ENCODE measurements at places on chromosomes 11 and 22. TPM values are rescaled to one million over a fixed set of nuclear protein-coding genes. Genes with fewer than 3 reads are reported as not detected.

NXF1 gene
- total RNA-seq: 46.7 TPM

PRODH gene
- total RNA-seq: 7.5 TPM

RIMBP3C gene
- 0.22 TPM for total RNA-seq

GRIK4 gene
- total RNA-seq: not detected

CFAP68 gene
- total RNA-seq: 12.2 TPM

NAALAD2 gene
- total RNA-seq: 0.73 TPM

CDKN1C gene
- total RNA-seq: 3.0 TPM

RAG2 gene
- total RNA-seq: not detected

HEPHL1 gene
- total RNA-seq: not detected

KCNJ11 gene
- 1.6 TPM for total RNA-seq

CNGA4 gene
- not detected for total RNA-seq

KCNJ5 gene
- total RNA-seq: 3.9 TPM

GRCh38 chr11:43278193-43278956 lies 33.4 kb upstream of the API5 start:
- no peak for DNase-seq

DNA sequence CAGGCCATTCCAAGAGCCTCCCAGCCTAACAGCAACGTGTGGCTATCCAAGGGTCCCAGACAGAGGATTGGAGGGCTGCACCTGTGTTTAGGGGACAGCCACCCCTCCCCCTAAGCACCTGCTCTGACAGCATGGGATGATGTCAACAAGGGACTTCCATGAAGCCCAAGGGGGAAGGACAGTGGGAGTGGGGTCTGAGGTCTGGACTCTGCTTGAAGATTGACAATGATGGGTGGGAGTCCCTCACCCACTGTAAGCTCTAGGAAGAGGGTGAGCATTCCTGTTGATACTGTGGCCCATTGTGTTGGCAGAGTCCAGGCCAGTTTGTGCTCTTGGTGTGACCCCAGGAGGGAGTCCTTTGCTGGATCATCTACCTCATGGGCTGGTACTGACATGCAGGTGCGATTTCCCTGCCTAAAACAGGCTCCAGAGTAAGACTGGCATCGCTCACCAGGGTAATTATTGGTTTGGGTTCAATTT lies 46.9 kb upstream of the TUB start:
- DNase-seq: no peak

DNA sequence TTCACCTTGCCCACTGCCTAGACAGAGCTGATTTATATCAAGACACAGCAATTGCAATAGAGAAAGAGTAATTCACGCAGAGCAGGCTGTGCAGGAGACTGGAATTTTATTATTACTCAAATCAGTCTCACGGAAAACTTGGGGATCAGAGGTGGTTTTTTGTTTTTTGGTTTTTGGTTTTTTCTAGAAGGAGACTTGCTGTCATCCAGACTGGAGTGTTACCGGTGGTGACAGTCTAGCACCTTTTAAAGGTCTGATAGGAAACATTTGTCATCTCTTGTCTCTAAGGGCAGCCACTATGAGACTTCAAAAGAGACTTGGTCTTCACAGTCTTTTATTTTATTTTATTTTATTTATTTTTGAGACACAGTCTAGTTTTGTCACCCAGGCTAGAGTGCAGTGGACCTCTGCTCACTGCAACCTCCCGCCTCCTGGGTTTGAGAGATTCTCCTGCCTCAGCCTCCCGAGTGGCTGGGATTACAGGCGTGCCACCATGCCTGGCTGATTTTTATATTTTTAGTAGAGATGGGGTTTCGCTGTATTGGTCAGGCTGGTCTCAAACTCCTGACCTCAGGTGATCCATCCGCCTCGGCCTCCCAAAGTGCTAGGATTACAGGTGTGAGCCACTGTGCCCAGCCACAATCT lies 19.1 kb downstream of the APOBEC3H start:
- no peak for DNase-seq

- no peak for DNase-seq
These were observed 40.9 kb upstream of the ETS1 start for GRCh38 chr11:128628325-128628673.

DNA sequence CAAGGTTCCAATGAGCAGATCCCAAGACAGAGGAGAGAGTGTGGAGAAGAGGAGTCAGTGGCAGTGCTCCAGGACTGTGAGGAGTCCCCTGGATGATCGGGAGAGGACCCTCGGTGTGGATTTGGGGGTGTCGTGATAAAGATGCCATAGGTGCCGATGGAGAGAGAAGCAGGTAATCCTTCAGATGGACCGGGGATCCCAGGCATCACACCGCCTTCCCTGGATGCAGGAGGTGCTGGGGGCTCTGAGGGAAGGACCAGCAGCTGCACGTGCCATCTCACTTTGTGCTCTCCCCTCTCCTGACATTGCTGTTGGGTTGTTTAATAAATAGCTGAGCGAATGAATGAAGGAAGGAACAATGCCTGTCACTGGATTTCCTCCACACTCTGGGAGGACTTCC lies 744.1 kb downstream of the BRD1 start:
- no peak for DNase-seq

DNA sequence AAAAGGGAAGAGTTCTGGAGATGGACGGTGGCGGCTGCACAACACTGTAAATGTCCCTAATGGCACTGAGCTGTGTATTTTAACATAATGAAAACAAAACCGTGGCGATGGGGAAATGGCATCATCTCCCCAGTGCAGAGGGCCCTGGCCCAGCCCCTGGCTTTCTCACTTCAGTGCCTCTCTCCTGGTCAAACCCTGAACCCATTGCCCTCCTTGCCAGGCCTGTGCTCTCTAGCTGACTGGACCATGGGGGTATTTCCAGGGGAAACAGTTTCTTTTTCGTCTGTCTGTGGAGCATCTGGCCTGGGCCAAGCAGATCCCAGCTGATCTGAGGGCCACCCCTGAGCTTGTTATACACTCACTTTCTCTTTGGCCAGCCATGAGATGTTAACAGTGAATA lies 17.4 kb upstream of the NAP1L4 start:
- DNase-seq: peak; percentile 4

GRCh38 chr11:93744669-93745004 lies 3.2 kb downstream of the C11orf54 start:
- no peak for DNase-seq

DNA sequence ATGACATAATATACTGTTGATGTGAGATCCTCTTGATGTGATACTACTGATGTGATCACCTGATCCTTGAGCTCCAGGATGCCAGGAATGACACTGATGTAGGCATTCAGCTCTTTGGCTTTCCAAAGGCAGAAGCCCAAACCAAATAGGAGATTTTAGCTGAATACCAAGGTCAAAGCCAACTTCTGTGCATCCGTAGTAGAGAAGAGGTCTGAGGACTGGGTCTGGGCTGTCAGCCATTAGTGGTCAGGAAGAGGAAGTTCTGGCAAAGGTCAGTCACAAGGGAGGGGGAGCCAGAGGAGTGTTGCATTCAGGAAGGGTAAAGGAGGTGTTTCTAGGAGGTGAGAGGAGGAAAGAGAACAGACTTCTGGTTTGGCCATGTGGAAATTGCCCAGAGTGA lies 53.4 kb upstream of the PARVG start:
- DNase-seq: no peak

DNA sequence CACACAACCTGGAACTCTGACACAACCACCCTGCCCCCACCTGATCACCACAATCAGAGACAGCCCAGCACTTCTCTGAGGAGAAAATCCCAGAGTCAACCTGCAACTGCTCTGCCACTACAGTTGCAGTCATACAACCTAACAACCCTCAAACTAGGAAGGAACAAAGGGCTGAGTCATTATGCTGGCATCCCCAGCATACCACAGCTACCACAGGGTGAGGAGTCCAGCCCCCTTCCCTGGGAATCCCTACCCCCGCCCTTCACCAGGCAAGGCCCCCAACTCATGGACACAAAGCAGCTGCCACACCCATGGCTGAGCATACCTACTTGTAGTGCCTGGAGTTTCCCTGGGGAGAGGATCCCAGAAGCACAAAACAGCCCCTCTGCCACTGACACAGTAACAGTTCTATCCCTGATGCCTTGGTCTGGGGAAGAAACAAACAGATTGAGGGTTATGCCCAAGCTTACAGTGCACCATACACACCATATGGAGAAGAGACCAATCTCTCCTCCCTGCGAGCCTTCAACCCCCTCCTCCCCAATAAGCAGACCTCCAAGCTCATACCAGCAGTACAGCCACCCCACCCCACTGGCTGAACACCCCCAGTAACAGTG lies 68.5 kb upstream of the C11orf58 start:
- DNase-seq: no peak

- DNase-seq: no peak
These were observed 11.1 kb upstream of the MS4A2 start for GRCh38 chr11:60077216-60077817.

GRCh38 chr11:10303558-10304363 lies 1.1 kb upstream of the ADM start:
- DNase-seq: peak; percentile 69

DNA sequence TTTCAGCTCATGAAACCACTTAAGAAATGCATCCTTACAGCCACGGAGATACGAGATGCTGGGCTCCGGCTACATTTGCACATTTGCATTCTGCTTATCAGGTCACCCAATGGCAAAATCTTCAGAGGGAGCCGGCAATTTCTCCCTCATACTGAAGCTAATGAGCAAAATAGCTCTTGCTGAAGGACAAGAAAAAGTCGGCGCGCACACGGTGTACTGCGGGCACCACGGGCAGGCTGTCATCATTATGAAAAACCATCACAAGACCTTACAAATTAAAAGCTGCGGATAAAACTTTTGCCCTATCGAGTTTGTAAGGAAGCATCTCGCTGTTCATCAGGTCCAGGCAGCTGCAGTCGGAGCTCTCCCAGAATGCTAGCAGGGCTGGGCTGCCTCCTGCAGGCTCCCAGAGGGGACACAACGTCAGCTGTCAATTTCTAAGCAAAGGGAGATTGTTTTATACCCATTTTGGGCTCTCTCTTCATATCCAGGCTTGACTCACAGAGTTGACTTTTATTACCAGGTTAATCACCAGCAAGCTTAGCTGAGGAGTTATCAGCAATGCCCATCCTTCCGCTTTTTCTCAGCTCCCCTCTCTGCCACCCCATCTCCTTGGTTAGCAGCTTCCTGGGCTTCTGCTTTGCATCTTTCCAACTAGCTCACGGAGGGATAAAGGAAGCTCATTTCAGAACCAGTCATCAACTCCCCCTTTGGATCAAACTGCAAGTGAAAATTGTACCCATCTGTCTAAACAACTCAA lies 375.1 kb downstream of the OPCML start:
- DNase-seq: no peak

DNA sequence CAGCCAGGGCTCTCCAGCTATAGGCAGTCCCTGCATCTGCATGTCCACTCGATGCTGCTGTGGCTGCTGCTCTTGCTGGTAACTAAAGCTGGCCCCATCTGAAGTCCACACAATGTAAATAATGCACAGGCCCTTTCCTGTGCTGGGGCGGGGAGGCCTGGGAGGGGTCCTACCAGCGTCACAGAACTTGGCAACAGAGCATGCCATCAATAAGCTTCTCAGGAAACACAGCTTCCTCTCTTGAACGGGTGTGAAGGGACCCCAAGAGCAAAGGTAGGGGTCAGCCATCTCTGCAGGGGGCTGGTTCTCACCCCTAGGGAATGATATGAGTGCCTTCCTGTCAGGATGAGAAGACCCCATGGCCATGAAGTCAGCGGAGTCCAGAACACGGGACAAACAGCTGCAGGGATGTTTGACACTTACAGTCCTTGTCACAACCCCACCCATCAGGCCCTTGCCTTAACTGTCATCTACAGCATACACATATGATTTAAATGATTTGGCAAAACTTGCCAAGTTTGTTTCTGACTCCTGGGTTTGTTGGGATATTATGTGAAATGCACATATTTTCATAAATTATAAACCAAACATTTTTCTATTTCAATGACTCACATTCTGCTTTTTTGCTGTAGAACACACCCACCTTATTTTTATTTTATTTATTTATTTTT lies 39.1 kb upstream of the LYVE1 start:
- DNase-seq: no peak

GRCh38 chr22:23001463-23001862 lies 68.9 kb upstream of the GNAZ start:
- DNase-seq: no peak

- no peak for DNase-seq
These were observed 2.9 kb upstream of the HDHD5 start for GRCh38 chr22:17161991-17162390.

DNA sequence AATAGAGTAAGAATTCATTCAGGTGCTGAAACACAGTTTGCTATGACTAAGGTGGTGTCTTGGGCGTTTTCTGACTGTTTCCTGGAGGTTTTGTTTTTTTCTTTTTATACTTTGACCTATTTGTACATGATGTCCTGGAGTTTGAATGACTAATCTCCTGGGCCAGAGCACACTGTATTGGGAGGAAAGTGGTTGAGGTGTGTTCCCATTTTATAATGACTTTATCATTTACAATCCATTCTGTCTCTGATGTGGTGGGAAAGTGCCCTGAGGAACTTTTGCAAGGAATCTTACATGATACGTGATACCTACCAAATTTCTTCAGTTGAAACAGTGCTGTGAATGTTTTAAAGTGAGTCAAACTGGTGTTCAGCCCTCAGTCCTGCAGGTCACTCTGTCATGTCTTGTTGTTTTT lies 80.8 kb downstream of the TNRC6B start:
- no peak for DNase-seq

GRCh38 chr22:38193580-38193979 lies 8.2 kb upstream of the MAFF start:
- DNase-seq: no peak

- no peak for DNase-seq
These were observed 33.5 kb upstream of the RTL6 start for GRCh38 chr22:44531487-44531886.

DNA sequence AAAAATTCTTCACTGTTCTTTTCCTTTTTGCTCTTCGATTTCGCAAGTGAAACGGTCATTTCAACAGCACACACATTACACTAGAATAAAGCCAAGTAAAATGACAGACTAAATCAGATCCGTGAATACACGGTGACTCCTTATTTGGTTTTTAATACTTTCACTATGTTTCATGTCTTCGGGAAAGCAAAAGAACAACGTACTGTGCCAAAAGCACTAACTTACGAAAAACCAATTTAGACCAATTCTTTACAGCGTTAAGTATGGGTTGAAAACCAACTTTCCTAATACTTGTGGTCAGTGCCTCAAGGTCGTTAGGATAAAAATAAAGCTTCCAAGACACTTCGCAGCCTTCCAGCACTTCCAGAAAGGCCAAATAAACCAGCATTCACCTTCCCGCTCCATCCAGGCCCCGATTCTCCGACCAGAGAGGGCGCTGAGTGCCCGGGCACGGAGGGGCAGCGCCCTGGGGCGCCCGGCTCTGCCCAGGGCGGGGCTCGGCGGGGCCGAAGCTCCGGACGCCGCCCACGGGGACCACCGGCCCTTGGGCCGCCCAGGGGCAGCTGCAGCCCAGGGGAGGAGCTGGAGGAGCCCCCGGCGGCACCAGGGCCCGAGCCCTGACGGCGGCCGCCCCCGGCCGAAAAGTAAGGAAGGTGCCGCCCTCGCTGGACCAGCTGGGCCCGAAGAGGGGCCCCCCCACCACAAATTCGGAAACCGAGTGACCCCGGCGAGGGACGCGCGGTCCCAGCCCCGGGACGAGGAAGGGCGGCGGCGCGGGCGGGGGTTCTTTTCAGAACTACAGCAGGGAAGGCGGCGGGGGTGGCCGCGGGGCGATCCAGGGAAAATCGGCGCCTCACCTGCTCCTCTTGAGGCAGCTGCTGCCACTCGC lies 499 bp downstream of the ATL3 start:
- peak; percentile 82 for DNase-seq

Data from mucosa of descending colon (tissue), 3 donors.